ENCODE measurements at places on chromosomes 4 and X.
A peak's percentile ranks its signal among the peaks of the same experiment; 100 is the strongest.

DNA sequence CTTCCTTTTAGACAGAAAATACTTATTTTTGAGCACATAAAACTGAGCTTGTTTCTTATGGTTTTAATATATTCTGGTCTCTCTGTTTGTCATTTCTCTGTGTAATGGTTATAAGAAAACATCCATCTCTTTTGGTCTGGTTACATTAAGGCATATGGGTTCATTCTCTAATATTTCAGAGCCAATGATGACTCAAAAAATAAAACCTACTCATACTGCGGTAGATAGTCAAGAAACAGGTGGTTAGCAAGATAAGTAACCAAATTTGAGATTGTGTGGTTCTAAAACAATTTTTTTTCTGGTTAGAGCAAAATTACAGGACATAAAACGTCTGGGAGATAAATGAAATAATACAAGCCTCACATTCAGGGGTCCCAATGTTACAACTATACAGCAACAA is 654.5 kb downstream of the STIM2 start:
- DNase-seq: no peak

GRCh38 chr4:73620115-73620792 is at the start of gene RASSF6:
TSS of gene RASSF6 (minus strand) at chr4:73620436. CDS start at chr4:73611795, 8,641 bp downstream.
- DNase-seq: no peak

- DNase-seq: peak; percentile 49
Observed at GRCh38 chr4:30719454-30720020, 632 bp upstream of the PCDH7 start.

DNA sequence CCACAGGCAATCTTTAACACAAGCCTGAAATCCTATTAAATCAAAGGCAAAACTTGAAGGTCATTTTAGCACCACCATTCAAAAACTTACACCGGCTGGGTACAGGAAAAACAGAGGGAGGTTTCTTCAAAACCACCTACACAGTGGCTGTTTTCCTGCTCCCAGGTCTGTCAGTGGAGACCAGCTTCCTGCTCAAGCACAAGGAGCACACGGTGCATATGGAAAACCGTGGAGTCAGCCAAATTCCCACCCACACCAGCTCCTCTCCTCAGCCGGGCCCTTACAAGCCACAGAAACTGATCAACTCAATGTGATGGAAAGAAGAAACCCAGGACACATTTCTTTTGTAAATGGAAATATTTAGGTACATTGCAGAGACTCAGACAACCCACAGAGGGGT is 14.3 kb upstream of the FAM241A start:
- no peak for DNase-seq
